NCI-H1417 (cell line): ENCODE measurements at places on chromosomes 7 and 10.

- no peak for DNase-seq
These were observed 31.3 kb upstream of the FRAT2 start for GRCh38 chr10:97365761-97366351.

DNA sequence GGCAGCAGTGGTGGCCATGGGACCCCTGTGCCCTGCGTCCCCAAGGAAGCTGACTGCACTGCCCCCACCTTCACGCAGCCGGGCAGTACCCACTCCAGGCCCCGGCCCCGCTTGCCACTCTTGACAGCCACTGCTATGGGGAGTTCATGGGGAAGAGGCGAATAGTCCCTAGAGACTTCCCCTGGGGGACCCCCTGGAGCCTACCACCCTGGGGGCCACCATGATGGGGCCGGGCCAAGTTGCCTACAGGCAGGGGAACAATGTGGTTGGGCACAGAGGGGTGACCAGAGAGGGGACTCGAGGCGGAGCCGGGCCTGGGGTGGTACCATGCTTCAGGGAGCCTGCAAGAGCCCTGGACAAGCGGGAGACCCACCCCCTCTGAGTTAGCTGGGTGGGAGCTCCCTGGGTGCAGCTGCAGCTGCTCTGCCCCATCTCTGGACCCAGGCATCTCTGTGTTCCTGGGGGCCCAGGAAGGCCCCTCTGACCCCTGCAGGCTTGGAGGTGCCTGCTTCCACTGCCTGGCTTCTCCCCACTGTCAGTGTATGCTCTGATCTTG lies 567.6 kb downstream of the GRM8 start:
- DNase-seq = no peak

DNA sequence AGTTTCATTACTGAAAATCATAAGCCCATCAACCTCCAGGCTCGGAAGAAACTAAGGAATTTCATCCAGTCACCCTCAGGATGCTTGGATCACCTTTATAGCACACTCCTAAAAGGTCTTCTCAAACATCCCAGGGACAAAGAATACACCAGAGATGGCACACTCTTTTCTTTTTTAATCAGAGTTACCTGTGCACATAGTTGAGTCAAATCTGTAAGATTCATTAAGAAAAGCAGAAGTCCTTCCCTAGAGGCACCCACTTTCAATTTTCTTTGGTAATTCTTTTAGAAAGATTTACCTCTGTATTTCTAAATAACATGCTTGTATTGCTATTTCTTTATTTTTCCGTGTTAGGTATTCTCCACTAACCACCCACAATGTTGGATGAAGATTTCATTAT lies 50.6 kb upstream of the IL6 start:
- no peak for DNase-seq

- no peak for DNase-seq
These were observed 604.2 kb upstream of the POM121L12 start for GRCh38 chr7:52431082-52431815.

DNA sequence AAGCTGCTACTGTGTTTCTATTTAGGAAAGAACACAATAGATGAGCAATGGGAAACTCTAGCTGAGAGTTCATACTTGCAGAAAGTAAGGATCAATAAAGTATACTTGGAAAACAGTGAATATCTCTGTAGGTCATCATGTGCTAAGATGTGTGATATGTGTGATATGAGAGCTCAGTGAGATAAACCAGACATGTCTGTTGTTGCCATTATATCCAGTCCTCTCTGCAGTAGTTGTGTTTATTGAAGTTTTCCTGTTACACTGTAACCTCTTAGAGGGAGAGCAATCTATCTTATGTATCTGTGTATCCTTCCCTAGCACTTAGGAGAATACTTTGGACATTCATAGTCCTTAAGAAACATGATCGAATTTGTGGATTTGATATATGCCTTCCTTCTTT lies 19.1 kb downstream of the TRUB1 start:
- no peak for DNase-seq

GRCh38 chr10:21191512-21191911 lies 294.4 kb upstream of the NEBL start:
- DNase-seq = no peak
